SK-N-MC (cell line): ENCODE measurements at places on chromosomes 1 and 21.

DNA sequence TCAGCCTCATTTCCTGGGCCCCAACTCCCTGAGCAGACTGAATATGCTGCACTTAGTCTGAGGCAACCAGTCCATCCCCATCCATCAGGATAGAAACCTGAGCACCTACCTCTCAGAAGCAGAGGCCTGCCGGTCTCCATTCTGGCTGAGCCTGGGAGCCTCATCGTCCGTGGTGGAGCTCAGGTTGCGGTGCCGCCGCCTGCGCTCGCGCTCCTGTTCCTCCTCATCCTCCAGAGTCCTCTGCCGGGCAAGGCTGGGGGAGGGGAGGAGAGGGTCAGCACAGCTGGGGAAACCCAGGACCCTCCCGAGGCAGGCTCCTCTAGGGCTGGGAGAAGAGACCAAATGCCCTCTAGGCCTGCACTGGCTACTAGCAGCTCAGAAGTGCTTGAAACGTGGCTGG, 10.1 kb downstream of the LAD1 start:
- no peak for DNase-seq

GRCh38 chr1:56286956-56287355, 292.4 kb downstream of the PLPP3 start:
- no peak for DNase-seq

- DNase-seq: no peak
Observed at GRCh38 chr1:217089361-217090014, 366.3 kb upstream of the ESRRG start.

GRCh38 chr21:39040494-39041110, 142.6 kb downstream of the PSMG1 start:
- no peak for DNase-seq

DNA sequence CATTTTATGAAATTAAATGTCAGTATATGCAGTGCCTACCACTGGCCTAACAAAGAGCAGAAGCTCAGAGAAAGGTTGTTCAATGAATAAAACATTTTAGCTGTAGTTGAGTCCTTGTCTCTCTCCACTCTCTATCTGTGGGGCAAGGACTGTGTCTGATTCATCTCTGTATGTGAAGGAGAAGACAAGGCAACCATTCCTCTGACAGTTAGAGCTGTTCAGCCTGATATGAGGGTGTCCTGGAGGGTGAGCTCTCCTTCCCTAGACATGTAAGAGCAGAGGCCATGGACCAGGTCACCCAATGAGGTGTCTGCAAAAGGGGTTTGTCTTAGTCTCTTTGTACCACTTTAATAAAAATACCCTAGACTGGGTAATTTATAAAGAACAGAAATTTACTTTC, 4.5 kb upstream of the PDZK1IP1 start:
- no peak for DNase-seq

DNA sequence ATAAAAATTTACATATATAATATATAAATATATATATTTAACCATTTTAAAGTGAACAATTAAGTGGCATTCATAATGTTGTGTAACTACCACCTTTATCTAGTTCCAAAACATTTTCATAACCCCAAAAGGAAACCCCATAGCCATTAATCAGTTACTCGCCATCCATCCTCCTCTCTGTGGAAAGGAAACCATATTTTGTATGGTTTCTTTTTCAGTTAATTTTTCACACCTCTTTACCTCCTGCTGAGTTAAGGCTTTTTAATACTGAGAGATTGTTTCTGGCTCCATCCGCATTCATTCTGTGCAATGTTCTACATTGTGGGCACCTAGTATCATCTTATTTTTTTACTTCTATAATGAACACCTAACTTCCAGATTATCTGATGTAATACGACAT, 512.1 kb downstream of the LMO4 start:
- DNase-seq: no peak

DNA sequence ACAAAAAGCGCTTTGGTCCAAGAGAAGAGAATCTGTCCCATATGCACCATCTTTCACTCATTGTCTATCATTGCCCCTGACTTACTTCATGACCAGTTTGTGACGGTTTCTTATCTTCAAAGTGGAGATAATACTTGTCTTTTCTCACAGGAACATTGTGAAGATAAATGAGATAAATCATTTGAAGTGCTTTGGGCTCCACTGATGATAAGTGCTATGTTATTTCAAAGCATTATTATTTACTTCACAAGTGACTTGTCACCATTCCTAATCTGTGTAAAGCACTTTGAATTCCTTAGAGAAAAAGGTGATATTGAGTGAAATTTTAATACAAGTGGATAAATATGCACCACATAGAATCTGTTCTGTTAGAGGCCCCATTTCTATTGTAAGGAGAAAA, 731.6 kb upstream of the PTBP2 start:
- no peak for DNase-seq
